ENCODE measurements at places on chromosomes 16 and 17.

- no peaks in the 10 kb centered on the region for H3K27me3 ChIP-seq
- no peak for DNase-seq
Measured at GRCh38 chr16:19481296-19481695, 40.6 kb downstream of the GDE1 start.

DNA sequence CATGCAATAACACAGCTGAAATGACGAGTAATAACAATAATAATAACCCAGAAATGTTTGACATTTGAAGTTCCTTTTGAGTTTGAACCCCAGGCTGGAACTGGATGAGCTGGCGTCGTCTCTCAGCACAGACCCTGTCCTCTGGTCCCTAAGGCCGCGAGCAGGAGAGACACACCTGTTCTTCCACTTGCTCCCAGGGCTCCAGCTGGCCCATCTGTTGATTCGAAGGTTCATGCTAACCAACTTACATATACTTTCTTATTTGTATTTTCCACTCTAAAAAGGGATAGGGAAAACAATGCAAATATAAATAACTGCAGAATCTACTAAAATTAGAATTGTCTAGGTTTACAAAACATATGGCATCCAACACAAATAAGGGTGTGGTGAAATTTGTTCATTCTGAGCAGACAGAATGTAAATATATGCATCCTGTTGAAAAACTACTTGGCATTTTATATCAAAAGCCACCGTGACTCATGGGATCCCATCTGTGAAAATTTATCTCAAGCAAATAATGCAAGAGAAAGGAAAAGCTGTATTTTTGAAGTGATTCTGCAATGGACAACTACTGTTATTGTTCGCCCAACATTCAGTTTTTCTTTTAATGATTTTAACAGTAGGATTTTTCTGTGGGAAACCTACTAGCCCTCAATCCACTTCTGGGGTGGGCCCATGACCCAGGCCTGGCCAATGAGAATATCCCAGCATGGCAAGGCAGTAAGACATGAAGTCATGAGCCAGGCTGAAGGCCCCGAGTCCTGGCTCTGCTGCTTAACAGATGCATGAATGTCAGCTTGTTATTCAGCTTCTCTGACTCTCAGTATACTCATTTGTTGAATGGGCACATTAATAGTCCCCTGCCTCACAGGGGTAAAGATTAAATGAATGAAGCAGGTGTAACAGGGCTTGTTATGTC lies 13.2 kb upstream of the RGS9 start:
- H3K36me3 ChIP-seq: no peaks in the 10 kb centered on the region
- peak overlapping the region; percentile 68 for H3K4me3 ChIP-seq
- no peaks in the 10 kb centered on the region for H3K27me3 ChIP-seq
- no peaks in the 10 kb centered on the region for H3K4me1 ChIP-seq

DNA sequence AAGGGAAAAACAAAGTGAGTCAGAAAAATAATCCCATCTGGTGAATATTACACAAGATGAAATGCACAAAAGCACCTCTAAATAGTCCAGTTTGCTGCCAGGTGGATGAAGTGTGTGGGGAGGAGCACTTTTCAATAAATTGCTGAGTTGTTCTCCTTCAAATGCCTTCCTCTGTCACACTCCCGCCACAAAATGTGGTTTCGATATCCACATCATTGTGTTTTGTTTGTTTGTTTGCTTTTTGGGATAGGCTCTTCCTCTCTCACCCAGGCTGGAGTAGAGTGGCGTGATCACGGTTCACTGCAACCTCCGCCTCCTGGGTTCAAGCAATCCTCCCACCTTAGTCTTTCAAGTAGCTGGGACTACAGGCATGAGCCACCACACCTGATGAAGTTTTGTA lies 24.6 kb upstream of the SHISA9 start:
- no peaks in the 10 kb centered on the region for H3K36me3 ChIP-seq
- H3K4me3 ChIP-seq: no peak overlapping the region
- no peak for DNase-seq
- H3K4me1 ChIP-seq: no peaks in the 10 kb centered on the region
- no peaks in the 10 kb centered on the region for H3K27me3 ChIP-seq

GRCh38 chr17:76623271-76624146 lies 20.0 kb downstream of the ST6GALNAC1 start:
- no peaks in the 10 kb centered on the region for H3K27me3 ChIP-seq
- no peaks in the 10 kb centered on the region for H3K4me1 ChIP-seq
- no peaks in the 10 kb centered on the region for H3K36me3 ChIP-seq
- DNase-seq: peak; percentile 93
- H3K27ac ChIP-seq: no peak overlapping the region

DNA sequence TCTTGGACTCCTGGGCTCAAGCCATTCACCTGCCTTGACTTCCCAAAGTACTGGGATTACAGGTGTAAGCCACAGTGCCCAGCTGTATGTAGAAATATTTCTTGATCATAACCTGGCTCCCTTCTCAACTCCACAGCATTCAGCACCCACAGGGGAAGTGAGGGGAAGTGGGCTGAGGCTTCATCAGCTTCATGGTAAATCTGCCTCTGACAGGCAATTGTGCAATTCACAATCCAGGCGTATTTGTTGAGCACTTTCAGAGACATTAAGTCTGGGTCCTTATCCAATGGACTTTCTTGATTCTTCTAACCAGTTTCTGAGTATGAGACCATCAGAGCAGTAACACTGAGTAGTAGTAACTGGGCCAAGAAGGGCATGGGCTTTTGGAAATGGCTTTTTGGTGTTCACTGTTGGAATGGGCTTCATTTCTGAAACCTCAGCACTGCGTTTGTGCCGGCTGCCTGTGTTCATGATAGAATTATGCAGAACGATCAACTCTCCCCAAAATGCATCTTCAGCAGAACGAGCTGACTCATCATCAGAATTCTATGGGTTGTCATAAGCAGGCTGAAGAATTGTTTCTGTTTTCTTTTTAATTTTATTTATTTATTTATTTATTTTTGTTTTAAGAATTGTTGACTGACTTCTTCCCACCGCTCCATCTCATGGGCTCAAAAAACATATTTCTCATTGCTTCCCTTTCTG lies 28.9 kb downstream of the FAM20A start:
- H3K36me3 ChIP-seq: peaks cover 8% of the 10 kb centered on the region
- H3K27ac ChIP-seq: no peak overlapping the region
- no peak for DNase-seq
- H3K27me3 ChIP-seq: no peaks in the 10 kb centered on the region
- no peaks in the 10 kb centered on the region for H3K4me1 ChIP-seq

DNA sequence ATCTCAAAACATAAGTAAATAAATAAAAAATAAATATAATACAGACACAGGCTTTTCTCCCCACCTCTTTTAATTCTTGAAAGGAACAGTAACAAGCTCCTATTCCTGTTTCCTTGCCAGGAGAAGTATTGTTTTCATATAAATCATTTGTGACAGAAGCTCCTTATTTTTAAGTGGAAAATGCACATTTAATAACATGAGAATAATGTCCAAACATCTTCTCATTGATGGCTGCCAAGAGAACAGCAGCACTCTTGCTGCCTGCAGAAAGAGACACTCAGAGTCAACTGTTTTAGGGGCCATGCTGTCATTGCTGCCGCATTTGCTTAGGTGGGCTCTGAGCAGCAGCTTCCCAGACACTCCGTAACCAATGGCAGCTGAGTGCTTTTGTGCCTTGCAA lies 580.1 kb downstream of the WWOX start:
- no peaks in the 10 kb centered on the region for H3K36me3 ChIP-seq
- H3K27ac ChIP-seq: no peak overlapping the region
- no peak for DNase-seq
- no peak overlapping the region for H3K4me3 ChIP-seq

GRCh38 chr17:36931697-36932382 lies 5.4 kb upstream of the LHX1 start:
- DNase-seq: peak; percentile 44
- peaks cover 19% of the 10 kb centered on the region for H3K4me1 ChIP-seq
- no peaks in the 10 kb centered on the region for H3K36me3 ChIP-seq
- no peak overlapping the region for H3K27ac ChIP-seq

DNA sequence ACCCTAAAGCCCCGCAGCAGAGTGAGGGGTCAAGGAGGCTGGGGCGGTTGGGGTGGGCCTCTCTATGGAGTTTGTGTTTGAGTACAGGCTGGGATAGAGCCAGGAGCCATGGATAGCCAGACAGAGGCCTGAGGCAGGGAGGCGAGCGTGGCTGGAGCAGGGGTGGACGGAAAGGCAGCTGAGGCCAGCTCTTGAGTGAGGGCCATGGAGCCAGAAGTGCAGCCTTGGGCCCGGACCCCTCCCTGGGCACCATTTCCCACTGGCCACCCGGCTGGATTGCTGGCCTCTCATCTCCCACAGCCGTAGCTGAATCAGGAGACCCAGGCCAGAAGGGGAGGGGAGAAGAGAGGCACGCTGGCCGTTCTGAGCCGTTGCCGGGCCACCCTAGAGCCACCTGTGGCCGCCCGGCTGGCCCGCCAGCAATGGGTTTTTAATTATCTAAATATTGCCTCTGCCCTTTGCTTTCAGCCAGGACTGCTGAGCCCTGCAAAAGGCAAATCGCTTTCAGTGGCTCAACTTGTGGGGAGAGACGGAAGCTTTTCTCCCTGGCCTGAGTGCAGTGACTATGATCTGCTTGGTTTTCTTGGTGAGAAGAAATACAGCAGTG lies 75.2 kb upstream of the GSE1 start:
- no peak overlapping the region for H3K27ac ChIP-seq
- no peak for DNase-seq
- no peaks in the 10 kb centered on the region for H3K36me3 ChIP-seq
- H3K4me1 ChIP-seq: peaks cover 14% of the 10 kb centered on the region
- no peaks in the 10 kb centered on the region for H3K27me3 ChIP-seq

DNA sequence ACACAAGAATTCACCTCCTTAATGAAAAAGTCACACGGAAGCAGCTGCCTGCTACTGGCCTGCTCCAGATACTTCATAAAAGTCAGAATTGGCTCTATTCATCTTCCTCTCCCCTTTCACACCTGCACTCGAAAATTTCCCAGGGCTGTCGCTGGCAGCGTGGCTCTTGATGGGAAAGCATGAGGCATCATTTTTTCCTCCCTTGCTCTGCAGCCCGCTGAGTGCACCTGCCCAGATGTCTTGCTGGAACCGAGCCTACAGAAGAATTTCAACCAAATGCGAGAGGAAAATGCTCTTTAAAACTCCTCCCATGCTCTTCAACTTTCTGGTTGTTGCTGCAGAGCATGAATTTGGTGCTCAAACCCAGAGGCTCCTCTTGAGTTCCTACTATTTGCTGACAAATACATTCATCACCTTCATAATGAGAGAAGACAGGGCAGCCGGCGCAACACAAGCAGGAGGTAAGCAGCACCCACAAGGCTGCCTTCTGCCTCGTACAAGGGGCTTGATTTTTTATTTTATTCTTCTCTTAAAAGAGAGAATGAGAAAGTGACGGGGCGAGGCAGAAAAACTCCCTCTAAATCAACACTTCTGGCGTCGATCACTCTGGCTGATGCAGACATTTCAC lies 146.8 kb downstream of the ZFHX3 start:
- H3K27me3 ChIP-seq: no peaks in the 10 kb centered on the region
- no peaks in the 10 kb centered on the region for H3K4me1 ChIP-seq
- no peaks in the 10 kb centered on the region for H3K36me3 ChIP-seq

- no peak overlapping the region for H3K4me3 ChIP-seq
- H3K4me1 ChIP-seq: no peaks in the 10 kb centered on the region
- H3K27me3 ChIP-seq: no peaks in the 10 kb centered on the region
- no peak for DNase-seq
Measured at GRCh38 chr16:57575468-57576277, 33.2 kb downstream of the ADGRG5 start.

DNA sequence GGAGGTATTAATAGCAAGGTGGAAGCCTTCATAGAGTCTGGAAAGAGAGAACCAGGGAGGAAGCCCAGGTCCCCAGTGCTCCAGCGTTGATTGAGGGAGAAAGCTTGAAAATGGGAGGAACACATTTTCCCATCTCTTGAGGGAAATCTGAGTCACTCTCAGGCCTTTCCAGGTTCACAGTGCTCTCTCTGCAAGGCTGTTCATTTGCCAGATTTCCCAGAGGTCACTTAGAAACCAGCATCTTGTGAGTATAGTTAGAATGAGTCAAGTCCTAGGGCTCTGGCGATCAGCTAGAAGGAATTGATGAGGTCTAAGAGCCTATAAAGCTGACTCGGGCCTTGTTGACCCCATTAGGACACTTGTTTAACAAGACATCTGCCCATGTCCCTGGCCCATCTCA lies 17.7 kb upstream of the ZNF594 start:
- H3K4me1 ChIP-seq: no peaks in the 10 kb centered on the region
- no peak overlapping the region for H3K4me3 ChIP-seq
- no peaks in the 10 kb centered on the region for H3K27me3 ChIP-seq
- H3K27ac ChIP-seq: no peak overlapping the region
- DNase-seq: no peak

DNA sequence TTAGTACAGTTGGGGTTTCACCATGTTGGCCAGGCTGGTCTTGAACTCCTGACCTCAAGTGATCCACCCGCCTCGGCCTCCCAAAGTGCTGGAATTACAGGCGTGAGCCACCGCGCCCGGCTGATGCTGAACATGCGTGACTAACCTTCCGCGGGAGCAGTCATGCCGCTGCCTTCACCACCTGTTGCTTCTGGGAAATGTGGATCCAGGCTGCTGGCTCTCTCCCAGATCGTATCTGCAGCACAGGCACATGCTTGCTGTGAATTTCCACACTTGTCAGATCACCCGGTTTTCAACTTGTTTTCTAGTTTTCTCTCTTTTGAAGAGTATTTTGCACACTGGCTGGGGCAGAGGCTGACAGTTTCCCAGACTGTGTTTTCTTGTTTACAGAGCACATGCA lies 97.9 kb downstream of the ADCY9 start:
- no peaks in the 10 kb centered on the region for H3K36me3 ChIP-seq
- H3K27me3 ChIP-seq: no peaks in the 10 kb centered on the region
- DNase-seq: no peak
- no peak overlapping the region for H3K27ac ChIP-seq
- no peak overlapping the region for H3K4me3 ChIP-seq

- H3K27ac ChIP-seq: no peak overlapping the region
- no peaks in the 10 kb centered on the region for H3K4me1 ChIP-seq
- no peak for DNase-seq
- H3K36me3 ChIP-seq: no peaks in the 10 kb centered on the region
- H3K27me3 ChIP-seq: no peaks in the 10 kb centered on the region
Measured at GRCh38 chr17:72528683-72529082, 407.9 kb downstream of the SOX9 start.

GRCh38 chr16:85936816-85937215 lies 37.9 kb downstream of the IRF8 start:
- H3K4me3 ChIP-seq: no peak overlapping the region
- no peaks in the 10 kb centered on the region for H3K27me3 ChIP-seq
- H3K27ac ChIP-seq: no peak overlapping the region
- no peaks in the 10 kb centered on the region for H3K4me1 ChIP-seq

DNA sequence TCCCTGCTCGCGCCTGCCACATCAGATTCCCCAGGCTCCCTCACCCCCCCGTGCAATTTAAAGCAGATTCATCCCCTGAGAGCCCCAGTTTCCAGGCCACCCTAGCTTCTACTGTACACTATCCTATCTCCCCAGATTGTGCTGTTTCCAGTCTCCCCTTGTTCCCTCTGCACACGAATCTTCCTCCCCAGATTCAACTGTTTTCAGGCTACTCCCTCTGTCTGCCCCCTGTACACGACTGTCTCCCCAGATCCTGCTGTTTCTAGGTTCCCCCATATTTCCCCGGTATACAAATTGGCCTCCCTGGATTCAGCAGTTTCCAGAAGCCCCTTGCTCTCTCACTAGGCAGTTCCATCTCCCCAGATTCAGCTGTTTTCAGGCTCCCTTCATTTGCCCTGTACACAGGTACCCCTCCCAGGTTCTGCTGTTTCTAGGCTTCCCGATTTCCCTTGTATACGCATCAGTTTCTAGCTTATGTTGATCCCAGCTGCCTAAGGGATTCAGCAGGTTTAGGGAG lies 22.9 kb downstream of the COPZ2 start:
- no peak overlapping the region for H3K27ac ChIP-seq
- DNase-seq: no peak
- no peaks in the 10 kb centered on the region for H3K27me3 ChIP-seq
- no peaks in the 10 kb centered on the region for H3K36me3 ChIP-seq
- no peak overlapping the region for H3K4me3 ChIP-seq

All from H1 (cell line).